ENCODE measurements at places on chromosomes 11 and 22. TPM values are rescaled to one million over a fixed set of nuclear protein-coding genes. Genes with fewer than 3 reads are reported as not detected.

MYBPC3 gene
- not detected for total RNA-seq

KRTAP5-9 gene
- total RNA-seq, result not detected

FGF4 gene
- not detected for total RNA-seq

DCHS1 gene
- total RNA-seq, result 12.8 TPM

OR5L1 gene
- total RNA-seq, result not detected
